Pulmonary artery endothelial cell (primary cell): ENCODE measurements at places on chromosomes 6 and 20.

DNA sequence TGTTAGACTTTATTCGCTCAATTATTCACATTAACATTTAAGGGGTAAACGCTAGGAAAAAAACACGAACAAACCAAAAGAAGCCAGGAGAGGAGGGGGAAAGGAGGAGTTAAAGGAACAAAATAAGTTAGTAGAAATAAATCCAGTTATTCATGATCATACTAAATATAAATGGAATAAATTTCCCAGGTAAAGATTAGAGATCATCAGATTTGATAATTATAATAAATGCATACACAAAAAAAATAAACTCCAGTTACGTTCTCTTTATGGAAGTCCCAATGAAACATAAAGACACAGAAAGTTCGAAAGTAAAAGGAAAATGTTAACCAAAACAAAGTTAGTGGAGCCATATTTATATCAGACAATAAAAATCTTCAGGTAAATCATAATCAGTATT is 568.7 kb upstream of the NOX3 start:
- no peak for DNase-seq

DNA sequence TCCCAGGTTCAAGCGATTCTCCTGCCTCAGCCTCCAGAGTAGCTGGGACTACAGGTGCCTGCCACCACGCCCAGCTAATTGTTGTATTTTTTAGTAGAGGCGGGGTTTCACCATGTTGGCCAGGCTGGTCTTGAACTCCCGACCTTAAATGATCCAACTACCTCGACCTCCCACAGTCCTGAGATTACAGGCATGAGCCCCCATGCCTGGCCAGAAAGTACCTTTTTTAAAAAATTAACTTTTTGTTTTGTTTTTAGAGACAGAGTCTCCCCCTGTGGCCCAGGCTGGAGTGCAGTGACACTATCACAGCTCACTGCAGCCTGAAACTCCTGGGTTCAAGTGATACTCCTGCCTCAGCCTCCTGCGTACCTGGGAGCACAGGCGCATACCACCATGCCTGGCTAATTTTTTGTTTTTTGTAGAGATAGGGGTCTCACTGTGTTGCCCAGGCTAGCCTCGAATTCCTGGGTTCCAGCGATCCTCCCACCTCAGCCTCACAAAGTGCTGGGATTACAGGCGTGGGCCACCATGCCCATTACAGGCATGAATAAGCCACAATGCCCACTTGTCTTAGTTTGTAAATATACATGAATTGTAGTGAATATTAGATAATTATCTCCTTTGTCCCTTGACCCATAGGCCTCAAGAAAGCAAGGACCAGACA is 17.4 kb upstream of the EEF1A1 start:
- DNase-seq: no peak

- DNase-seq: no peak
Observed at GRCh38 chr6:3242768-3243167, 15.3 kb upstream of the TUBB2B start.

DNA sequence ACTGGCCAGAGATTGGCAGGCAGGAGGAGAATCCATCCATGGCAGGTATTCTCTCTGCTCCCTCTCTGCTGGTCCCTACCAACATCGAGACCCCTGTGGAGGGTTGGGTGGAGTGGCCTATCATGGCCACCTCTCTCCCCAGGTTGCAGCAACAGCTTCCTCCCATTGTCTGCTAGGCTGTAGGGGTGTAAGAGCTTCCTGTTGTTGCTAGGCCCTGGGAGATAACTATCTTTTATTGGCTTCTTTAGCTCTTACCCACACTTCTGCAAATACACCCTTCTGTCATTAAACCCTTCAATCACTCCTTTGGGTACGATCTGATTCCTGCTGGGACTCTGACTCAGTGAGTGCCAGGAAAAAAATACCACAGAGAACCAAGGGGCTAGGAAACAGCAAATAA is 66.6 kb upstream of the FAM184A start:
- no peak for DNase-seq

GRCh38 chr20:21324126-21324525 is 21.0 kb downstream of the XRN2 start:
- no peak for DNase-seq

DNA sequence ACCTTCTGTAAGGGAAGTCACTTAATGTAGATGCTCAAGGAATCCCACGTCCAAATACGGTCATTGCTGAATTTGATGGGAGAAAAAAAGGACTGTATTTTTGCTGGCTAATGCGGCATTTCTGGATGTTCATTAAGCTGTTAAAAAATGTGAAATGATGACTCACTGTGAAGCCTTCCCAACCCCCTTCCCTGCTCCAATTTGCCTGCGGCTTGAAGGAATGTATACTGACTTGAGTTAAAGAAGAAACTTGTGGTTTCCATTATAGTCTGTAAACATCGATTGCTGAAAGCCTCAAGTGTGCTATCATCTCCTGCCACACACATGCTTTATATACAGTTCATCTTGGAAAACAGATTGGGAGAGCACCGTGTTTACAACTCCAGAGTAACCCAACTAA is 249.1 kb upstream of the JAG1 start:
- DNase-seq: no peak

- DNase-seq: no peak
Observed at GRCh38 chr6:111260570-111261298, 173.4 kb downstream of the SLC16A10 start.

DNA sequence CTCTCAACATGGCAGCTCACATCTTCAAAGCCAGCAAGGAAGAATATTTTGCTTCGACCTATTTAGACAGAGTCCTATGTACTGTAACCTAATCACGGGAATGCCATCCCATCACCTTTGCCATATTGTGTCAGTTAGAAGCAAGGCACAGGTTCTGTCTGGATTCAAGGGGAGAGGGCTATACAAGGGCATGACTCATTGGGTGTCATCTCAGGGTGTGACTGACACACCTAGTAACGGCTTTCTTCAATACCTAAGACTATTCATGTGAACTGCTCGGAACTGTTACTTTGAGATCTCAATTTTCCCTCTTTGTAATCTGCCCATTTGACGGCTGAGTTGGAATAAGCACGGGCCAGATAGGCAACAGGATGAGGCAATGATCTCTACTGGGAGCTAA is 135.6 kb upstream of the HDGFL1 start:
- no peak for DNase-seq

DNA sequence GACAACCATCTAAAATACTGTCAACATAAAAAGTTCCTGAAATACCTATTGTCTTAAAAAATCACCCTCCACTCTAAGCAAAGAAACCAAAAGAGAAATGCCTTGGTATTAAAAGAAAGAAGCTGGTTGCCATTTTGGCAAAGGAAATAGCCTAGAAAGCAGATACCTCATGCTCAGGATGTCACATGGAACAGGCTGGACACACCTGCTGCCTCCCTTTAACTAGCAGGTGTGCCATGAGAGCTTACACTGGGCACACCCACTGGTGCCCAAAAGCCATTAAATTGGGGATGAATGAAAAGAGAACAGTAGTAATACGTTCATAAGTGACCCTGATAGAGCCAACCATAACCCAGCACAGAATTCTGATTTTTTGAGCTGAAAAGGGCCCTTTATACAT is 1.5 kb downstream of the SLC23A2 start:
- DNase-seq: no peak

DNA sequence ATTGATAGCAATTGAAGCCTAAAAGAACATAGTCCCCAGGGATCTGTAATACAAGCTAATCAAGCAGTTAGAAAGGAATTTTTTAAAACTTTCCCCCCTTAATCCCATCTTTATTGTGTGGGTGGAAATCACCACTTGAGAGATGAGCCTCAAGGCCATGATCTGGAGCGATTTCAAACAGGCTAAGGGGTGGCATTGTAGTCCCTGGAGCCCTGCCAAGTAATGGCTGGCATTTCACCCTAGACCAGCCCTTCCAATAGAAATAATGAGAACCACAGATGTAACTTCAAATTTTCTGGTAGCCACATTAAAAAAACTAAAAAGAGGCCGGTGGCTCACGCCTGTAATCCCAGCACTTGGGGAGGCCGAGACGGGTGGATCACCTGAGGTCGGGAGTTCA is 46.9 kb downstream of the PRDM1 start:
- no peak for DNase-seq

GRCh38 chr20:47551222-47551621 is 49.5 kb downstream of the NCOA3 start:
- no peak for DNase-seq
